ENCODE measurements at places on chromosomes 7 and 10. TPM values are rescaled to one million over a fixed set of nuclear protein-coding genes. Genes with fewer than 3 reads are reported as not detected.

Gene ZSWIM8
- 67.1 TPM for total RNA-seq

Gene NIPSNAP2
- 77.8 TPM for total RNA-seq

Gene CPA4
- total RNA-seq = not detected

Gene GPR26
- not detected for total RNA-seq

Gene ZNF853
- total RNA-seq = 2.9 TPM

Gene LRIT1
- not detected for total RNA-seq

Gene HHEX
- total RNA-seq = 2.5 TPM

Gene LIPF
- not detected for total RNA-seq

Gene PTPN12
- total RNA-seq = 46.6 TPM

Gene MYH16
- total RNA-seq = not detected

Gene TPST1
- 4.7 TPM for total RNA-seq

Gene AMZ1
- total RNA-seq = not detected

Gene SEMA3E
- total RNA-seq = 1.4 TPM

Gene ADARB2
- total RNA-seq = 0.21 TPM

Gene OR2A7
- 21.9 TPM for total RNA-seq

GRCh38 chr10:21230219-21230618 lies 295.3 kb downstream of the SKIDA1 start:
- DNase-seq = no peak

DNA sequence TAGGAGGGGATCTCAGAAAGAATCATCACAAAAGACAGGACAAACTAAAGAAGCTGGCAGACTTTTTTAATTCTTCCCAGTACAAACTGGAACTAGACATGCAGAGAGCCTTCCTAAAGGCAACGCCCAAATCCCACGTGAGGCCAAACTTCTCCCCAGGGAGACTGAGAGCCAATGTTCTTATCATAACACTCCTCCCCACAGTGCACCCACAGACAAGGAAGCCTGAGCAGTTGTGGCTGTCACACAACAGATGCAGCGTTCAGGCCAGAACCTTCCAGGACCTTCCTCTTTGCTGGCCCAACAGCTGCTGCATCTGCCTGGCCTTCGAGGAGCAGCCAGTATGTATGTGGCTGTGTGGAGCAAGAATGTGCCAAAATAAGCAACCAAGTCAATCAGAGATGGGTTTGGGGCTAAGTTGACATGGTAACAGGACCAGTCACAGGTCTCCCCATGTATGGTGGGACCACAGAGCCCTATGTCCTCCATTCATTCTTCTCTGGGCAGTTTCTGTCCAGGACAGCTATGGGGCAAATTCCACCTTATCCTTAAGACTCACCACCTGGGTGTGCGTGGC lies 34.9 kb downstream of the SRPK2 start:
- peak; percentile 32 for DNase-seq

DNA sequence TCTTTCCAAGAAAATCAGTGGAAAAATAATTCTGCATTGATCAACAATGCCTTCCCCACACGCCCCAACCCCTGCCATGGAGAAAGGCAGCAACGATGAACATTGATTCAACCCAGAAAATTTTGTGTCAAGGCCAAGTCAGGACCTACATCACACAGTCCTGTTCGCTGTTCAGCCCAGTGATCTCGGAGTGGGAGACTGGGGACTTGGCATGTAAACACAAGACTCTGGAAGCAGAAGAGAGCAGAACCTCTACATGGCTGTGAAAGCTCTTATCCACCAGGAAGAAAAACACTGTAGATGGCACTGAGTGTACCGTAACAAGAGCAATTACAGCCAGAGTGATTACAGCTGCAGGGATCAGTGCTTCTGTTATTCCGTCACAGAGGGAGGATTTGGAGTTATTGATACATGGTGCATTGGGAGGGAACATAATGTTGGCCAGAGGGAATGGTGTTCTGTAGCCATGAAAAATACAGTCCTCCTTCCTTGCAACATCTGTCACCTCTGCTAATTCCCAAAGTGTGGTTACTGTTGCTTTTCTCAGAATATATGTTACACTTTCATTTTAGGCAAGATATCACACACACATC lies 136.6 kb downstream of the IQUB start:
- DNase-seq = no peak

GRCh38 chr10:33074443-33074842 lies 116.4 kb upstream of the ITGB1 start:
- DNase-seq = no peak

- no peak for DNase-seq
These were observed 73.0 kb upstream of the MKRN1 start for GRCh38 chr7:140552240-140552679.

DNA sequence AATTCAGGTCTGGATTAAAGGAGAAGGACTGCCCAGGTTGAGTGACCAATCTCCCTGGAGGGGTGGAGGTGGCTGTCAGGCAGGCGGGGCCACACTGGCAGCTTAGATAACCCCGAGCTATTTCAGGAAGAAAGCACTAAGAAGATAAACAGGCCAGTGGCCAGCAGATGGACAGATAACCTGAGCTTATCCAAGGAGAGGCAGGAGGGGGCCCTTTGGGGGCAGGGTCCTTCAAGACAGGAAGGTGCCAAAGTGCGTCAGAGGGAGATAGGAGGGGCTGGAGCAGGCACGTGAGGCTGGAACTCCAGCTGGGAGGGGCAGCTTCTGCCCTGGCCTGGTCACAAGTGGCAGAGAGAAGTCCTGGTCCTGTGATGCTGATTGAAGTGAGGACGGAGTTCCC lies 29.8 kb upstream of the PODXL start:
- peak; percentile 32 for DNase-seq

DNA sequence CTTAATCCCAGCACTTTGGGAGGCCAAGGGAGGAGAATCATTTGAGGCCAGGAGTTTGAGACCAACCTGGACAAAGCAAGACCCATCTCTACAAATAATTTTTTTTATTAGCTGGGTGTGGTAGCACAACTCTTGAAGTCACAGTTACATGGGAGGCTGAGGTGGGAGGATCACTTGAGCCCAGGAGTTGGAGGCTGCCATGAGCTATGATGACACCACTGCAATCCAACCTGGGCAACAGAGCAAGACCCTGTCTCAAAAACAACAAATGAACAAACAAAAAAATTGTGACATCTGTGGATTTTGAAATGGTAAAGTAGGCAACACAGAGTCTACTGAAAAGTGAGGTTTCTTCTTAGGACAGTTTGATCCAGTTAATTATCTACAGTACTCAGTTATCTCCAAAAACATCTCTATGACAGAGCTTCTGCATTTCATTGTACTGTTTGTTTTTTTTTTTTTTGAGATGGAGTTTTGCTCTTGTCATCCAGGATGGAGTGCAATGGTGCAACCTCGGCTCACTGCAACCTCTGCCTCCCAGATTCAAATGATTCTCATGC lies 3.3 kb upstream of the ANKRD61 start:
- no peak for DNase-seq

GRCh38 chr10:74748468-74749031 lies 77.8 kb upstream of the KAT6B start:
- no peak for DNase-seq

DNA sequence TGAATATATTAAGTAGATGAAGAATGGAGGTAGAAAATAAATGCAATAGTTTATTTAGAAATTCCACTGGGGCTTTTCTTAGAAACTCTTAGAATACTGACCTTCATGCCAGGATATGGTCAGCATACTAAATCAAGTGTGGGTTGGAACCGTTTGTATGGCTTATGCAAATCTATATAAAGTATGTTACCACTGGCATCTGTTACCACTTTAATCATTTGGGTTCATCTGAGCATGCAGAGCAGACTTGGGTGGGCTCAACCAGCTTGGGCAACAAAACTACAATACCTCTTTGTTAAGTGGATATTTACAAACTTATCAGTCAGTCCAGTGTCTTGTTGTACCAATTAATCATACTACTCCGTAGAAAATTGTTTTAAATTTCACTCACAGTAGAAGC lies 125.8 kb downstream of the CRPPA start:
- DNase-seq = no peak

DNA sequence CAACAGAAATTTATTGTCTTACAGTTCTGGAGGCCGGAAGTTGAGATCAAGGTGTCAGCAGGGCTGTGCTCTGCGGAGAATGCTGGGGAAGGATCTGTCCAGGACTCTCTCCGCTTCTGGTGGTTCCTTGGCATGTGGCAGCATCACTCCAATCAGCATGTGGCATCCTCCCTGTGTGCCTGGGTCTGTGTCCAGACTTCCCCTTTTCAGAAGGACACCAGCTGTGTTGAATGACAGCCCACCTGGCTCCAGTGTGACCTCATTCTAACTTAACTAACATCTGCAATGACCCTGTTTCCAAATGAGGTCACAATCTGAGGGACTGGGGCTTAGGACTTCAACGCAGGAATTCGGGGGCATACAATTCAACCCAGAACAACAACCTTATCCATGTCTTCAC lies 141.9 kb downstream of the BMS1 start:
- no peak for DNase-seq

GRCh38 chr10:93334901-93335327 lies 147.2 kb downstream of the MYOF start:
- no peak for DNase-seq

- no peak for DNase-seq
These were observed 374.7 kb downstream of the TCERG1L start for GRCh38 chr10:130936851-130937250.

GRCh38 chr10:63200431-63200830 lies 67.3 kb downstream of the NRBF2 start:
- DNase-seq = no peak

DNA sequence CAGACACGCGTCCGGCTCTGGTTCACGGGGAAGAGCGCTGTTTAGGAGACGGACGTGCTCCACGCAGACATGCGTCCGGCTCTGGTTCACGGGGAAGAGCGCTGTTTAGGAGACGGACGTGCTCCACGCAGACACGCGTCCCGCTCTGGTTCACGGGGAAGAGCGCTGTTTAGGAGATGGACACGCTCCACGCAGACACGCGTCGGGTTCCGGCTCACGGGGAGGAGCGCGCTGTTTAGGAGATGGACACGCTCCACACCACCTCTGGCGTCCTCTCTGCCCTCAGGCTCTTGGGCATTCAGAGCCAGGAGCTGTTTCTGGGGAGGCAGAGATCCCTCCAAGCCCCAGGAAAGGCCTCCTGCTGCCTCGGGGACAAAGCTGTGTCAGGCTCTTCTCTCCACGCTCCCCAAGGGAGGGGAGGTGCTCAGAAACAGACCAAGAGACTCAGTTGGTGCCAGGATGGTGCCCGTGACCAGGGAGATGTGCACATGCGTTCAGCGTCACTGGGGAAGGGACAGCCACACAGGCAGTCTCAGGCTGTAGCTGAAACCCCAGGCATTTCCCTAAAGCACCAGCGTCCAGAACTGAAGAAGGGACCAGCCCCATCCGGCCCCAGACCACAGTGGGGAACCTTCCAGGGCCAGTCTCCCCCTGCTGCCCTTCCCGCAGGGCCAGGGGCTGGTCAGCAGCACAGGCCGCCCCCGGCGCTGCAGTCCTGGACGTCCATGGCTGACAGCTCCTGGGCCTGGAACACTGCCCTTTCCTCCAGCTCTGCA lies 175.6 kb downstream of the ELFN1 start:
- peak; percentile 15 for DNase-seq

DNA sequence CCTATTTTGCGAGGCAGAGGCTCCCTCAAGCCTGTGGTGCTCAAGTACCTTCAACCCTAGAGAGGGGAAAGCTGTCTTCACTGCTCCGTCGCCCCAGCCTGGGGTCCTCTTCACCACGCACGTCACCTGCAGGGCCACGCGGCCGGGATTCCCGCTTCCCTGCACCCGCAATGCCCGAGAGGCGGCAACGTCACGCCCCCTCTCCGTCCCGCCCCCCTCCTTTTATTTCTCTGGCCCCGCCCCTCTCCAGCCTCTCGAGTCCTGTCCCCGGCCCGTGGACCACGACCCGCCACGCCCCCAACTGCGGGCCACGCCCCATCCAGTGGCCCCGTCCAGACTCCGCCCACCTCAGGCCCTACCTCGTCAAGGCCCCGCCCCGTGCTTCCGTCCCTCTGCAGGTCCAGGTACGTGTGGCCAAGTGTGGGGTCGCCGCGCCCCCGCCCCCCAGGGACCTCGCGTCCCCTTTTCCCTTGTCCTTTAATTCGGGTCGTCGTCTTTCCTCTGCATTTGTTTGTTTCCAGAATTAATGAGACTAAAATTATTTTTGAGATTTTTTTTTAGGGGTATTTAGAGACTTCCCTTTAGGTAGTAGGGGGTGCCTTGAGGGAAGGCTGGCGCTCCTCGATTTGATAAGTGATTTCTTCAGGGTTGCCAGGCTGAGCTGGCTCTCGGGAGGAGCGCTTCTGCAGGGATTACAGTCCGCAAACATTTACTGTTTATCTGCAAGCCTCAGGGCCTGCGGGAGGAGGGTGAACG lies 69.8 kb upstream of the BAIAP2L1 start:
- peak; percentile 91 for DNase-seq

DNA sequence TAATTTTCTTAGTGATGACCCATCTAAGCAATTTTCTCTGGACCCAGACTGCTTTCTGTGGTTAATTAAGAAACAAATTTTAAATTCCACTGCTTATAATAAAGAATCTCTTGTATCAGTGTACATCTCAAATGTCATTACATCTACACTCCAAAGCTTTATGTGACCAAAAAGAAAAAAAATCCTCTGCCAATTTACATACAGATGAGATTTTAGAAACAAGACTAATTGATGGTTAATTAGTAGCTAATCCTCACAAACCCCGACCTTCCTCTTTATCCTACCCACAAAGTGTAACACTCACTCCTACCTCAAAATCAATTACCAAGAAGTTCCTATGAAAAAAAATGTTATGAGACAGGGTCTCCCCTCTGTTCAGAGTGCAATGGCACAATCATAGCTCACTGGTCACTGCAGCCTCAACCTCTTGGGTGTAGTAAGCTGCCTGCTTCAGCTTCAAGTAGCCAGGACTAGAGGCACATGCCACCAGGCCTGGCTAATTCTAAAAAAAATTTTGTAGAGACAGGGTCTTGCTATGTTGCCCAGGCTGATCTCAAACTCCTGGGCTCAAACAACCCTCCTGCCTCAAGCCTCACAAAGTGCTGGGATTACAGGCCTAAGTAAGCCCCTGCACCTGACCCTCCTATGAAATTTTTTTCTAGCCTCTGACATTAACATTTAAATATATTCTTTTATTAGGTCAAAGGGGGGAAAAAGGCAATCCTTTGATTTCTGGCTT lies 14.8 kb downstream of the KIF5B start:
- no peak for DNase-seq

DNA sequence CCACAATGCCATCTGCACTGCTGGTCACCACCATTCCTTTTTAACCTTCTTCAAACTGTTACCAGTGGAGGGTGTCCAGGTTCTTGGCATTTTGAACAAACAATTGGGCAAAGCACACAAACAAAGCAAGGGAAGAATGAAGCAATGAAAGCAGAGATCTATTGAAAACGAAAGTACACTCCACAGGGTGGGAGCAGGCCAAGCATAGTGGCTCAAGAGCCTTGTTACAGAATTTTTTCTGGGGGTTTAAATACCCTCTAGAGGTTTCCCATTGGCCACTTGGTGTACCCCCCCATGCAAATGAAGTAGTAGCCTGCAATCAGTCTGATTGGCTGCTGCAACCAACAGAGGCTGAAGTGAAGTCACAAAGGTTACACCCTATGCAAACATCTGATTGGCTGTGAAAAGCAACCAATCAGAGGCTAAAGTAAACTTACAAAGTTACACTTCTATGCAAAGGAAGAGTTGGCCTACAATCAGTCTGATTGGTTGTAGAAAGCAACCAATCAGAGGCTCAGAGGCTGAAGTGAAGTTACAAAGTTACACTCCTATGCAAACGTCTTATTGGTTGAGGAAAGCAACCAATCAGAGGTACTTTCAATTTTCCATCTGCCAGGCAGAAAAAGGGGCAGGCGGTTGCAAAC lies 103.2 kb upstream of the WAC start:
- no peak for DNase-seq

GRCh38 chr10:19788075-19788686 lies 28.1 kb upstream of the PLXDC2 start:
- no peak for DNase-seq

GRCh38 chr10:89471110-89471809 lies 56.9 kb downstream of the IFIT5 start:
- no peak for DNase-seq

GRCh38 chr10:116472891-116473290 lies 45.2 kb downstream of the PNLIPRP3 start:
- DNase-seq = no peak

Measured in left colon (tissue), 2 donors.